ENCODE measurements at places on chromosomes 1 and 21. TPM values are rescaled to one million over a fixed set of nuclear protein-coding genes. Genes with fewer than 3 reads are reported as not detected.
A peak's percentile ranks its signal among the peaks of the same experiment; 100 is the strongest.

GRCh38 chr1:150210706-150211105 is 25.2 kb downstream of the ANP32E start:
- no peak for DNase-seq
- no peaks in the 10 kb centered on the region for H3K36me3 ChIP-seq
- no peaks in the 10 kb centered on the region for H3K27me3 ChIP-seq

GRCh38 chr1:222644636-222644980 is 26.7 kb downstream of the MIA3 start:
- peak overlapping the region; percentile 98 for H3K4me3 ChIP-seq
- H3K27ac ChIP-seq: peak overlapping the region; percentile 100
- peaks cover 44% of the 10 kb centered on the region for H3K4me1 ChIP-seq
- no peaks in the 10 kb centered on the region for H3K27me3 ChIP-seq
- DNase-seq: no peak

DNA sequence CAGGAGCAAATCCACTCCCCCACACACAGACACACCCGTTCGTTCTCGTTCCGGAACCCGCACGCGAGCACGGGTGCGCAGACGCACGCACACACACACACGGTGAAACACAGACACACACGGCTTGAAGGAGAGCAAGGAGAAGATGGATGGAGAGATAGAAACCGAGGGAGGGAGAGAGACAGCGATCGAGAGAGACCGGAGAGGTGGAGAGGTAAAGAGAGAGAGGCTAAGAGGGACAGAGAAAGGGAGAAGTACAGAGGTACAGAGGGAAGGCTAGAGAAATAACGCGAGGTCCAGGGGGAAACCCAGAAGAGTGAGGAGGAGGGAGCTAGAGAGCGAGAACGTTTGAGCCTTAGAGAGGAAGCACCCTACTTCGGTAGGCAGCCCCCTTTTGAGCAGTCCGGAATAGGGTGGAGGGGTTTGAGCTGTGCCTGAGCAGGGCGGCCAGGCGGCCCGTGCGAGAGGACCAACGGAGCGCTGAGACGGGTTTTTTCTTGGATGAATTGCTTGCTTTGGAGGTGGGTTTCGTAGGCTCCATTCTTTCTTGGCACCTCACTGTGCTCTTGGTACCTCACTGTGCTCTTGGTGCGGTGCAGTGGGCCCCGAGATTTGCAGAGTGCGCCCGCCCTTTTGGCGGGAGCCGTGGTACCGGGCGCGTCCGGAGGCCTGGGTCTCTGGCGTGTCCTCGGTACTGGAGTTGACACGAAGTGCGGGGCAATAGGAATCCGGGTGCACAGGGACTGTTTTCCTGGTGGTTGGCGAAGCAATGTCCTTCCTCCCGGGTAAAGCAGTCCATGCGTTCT is 88.4 kb upstream of the RHOU start:
- H3K27ac ChIP-seq: peak overlapping the region; percentile 84
- peak overlapping the region; percentile 99 for H3K4me3 ChIP-seq
- DNase-seq: peak; percentile 7

DNA sequence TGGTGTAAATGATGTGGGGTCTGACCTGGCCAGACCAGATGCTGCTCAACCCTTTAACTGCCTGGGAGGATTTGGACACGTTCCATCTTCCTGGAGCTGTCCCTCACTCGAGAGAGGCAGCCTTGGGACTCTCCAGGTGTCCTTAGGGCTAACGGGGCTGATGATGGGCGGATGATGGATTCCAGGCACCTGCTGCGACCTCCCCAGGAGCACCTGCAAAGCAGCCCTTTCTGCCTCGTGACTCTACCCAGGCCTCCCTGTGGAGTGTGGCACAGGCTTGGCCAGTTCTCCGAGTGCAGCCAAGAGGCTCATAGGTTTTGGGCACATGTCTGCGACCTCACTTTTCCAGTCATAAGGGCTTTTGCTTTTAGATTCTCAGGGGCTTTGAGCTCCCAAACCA is 12.3 kb upstream of the TRIM17 start:
- DNase-seq: no peak
- H3K36me3 ChIP-seq: no peaks in the 10 kb centered on the region
- H3K27me3 ChIP-seq: peaks cover 32% of the 10 kb centered on the region

GRCh38 chr1:3588395-3588794 is 22.9 kb downstream of the MEGF6 start:
- H3K4me3 ChIP-seq: no peak overlapping the region
- H3K27ac ChIP-seq: no peak overlapping the region
- H3K27me3 ChIP-seq: no peaks in the 10 kb centered on the region
- DNase-seq: no peak

DNA sequence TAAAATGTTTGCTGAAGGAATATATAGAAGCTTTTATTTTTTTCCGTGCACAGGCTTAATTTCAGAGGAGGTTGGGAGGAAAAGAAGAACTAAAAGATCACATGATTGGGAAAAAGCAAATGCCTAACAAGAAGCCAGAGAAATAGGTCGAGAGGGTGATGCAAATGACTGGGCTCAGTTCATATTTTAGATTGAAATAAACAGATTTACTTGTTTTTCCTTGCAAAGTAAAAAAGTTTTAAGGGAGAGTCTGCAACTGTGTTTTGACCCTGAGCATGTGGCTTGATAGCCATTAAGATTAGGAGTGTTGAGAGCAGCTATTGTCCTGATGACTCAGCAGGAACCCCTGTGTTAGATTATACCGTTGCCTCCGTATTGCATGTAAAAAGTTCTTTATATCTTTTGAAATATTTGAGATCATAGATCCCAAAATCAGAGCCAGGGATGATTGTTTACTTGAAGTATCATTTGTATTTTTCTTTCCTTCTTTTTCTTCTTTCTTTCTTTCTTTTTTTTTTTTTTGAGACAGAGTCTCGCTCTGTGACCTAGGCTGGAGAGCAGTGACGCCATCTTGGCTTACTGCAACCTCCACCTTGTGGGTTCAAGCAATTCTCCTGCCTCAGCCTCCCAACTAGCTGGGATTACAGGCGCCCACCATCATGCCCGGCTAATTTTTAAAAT is 20.2 kb downstream of the CLIC4 start:
- no peak overlapping the region for H3K4me3 ChIP-seq
- no peak for DNase-seq
- no peaks in the 10 kb centered on the region for H3K27me3 ChIP-seq
- no peaks in the 10 kb centered on the region for H3K4me1 ChIP-seq

DNA sequence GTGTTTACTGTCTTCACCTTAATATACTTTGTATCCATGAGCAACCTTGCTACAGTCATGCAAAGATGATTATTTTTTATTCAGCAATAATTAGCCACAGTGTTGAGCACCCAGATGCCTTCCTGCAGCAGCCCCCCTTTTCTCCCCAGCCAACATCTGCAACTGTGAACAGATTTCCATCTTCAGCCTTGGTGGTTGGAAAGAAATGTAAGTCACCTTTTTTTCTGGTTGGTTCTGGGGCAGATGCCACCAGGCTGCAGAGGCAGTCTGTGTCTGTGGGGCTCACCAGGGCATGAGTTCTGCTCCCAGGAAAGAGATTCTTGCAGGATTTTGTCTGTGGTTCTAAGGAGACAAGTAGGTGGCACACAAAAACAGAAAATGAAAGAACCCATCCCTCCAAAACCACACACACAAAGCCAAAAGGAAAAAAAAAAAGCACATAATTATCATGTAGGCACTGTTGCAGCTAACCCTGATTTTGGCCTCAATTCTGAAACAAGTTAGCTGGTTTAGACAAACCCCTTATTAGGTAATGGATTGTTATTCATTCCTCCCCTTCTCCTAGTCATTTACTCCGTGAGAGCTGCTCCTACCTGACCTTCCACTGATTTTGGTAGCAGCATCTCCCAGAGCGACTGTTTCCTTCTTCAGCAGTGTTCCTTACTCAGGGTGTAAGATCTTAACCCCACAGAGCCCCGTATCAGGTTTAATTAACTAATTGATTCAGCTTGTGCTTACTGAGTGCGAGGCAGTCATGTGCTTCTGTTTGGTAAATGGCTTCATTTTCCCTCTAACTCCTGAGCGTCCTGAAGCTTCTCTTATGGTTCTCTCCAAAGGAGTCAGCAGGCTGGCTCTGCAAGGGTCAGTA is 36.5 kb downstream of the GALNT2 start:
- no peak overlapping the region for H3K4me3 ChIP-seq
- H3K27me3 ChIP-seq: no peaks in the 10 kb centered on the region
- peaks cover 70% of the 10 kb centered on the region for H3K4me1 ChIP-seq

GRCh38 chr1:221725735-221726672 is 15.9 kb downstream of the DUSP10 start:
- DNase-seq: no peak
- H3K4me1 ChIP-seq: peaks cover 40% of the 10 kb centered on the region
- H3K27ac ChIP-seq: peak overlapping the region; percentile 53
- H3K4me3 ChIP-seq: peak overlapping the region; percentile 73

DNA sequence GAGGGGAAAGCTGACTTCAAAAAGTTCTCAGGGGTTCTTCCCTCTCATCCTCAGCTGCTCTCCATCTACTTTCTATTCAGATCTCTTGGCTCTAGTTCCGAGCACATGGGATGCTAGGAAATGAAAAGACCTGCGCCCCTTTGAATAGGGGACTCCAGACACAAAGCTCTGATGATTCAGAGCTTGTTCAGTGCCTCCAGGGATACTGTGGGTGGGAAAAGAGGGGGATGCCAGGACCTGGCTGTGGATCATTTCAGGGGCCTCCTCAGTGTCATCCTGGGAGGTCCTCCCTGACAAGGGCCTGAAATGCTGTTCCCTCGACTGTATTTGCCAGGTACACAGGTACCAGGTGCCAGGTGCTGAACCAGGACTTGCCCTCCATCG is 943 bp upstream of the KIAA0040 start:
- peak overlapping the region; percentile 91 for H3K27ac ChIP-seq
- H3K4me3 ChIP-seq: peak overlapping the region; percentile 95
- H3K36me3 ChIP-seq: no peaks in the 10 kb centered on the region
- no peaks in the 10 kb centered on the region for H3K27me3 ChIP-seq
- H3K4me1 ChIP-seq: peaks cover 40% of the 10 kb centered on the region

DNA sequence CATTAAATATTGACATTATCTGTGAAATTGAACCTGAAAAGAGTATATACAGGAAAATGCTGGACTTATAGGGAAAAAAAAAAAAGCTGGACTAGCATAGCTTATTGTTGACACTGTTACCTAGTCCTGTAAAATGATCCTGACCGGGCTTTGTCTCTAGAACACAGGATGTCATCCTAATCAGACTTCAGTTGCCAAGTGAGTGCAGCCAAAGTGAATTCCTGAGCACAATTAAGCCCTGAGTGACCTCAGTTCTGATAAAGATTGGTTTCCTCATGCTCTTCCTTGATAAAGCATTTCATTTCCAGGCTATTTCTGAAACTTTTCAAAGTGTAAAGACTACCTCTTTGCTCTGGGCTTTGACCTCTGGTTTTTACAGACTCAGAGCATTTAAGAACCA is 19.8 kb downstream of the SELP start:
- H3K27me3 ChIP-seq: no peaks in the 10 kb centered on the region
- H3K36me3 ChIP-seq: peaks cover 8% of the 10 kb centered on the region
- no peak for DNase-seq
- H3K4me3 ChIP-seq: no peak overlapping the region
- no peak overlapping the region for H3K27ac ChIP-seq

DNA sequence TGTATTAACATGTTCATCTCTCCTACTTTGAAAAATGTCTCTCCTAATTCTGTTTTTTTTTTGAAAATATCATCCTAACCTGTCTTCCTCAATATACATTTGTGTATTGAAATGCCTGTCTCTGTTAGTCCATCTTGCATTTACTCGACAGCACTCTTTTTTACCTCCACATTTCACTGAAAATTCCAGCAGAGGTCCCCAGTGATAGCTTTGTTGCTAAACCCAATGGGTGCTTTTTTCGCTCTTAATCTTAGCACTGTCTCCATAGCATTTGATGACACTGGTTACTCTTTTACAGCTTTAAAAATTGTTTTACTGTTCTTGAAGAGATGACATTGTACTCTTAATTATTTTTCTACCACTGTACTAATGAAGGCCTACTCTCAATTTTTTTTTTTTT is 10.8 kb downstream of the OSBPL9 start:
- no peak overlapping the region for H3K4me3 ChIP-seq
- no peaks in the 10 kb centered on the region for H3K27me3 ChIP-seq

DNA sequence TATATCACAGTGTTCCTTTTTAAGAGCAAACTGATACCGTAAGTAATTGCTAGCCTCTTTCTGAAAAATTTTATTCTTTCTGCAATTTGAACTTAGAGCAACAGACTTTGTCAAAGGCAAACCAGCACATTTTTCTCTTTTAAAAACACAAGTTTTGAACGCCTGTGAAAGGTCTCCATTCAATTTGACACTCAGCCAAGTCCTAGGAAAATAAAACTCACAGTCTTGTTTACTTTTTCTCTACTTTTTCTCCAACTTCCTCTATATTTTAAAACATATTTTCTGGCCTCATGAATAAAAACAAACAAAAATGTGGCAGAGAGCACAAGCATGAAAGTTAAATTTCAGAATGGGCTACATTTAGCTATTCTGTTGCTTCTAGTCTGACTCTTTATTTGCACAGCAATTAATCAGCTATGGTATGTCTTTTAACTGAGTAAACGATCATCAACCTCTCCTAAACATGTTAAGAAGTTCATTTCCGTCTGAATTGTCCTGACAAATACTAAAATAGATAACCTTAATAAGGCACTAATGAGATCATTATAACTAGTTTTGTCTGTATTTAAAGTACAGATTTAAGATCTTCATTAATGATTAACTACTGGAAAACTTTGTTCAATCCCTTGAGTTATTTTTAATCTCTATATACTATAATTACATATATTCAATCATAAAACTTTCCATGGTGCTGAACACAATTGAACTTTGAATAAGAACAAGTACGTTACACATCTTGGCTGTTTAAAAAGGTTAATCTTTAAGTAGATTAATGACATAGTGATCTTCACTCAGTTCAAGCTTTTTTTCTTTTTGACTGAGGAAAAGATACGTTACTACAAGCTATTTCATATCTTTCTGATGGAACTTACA is 550.6 kb downstream of the PTBP2 start:
- H3K27me3 ChIP-seq: no peaks in the 10 kb centered on the region
- H3K36me3 ChIP-seq: peaks cover 53% of the 10 kb centered on the region
- H3K4me3 ChIP-seq: no peak overlapping the region
- no peak overlapping the region for H3K27ac ChIP-seq

- no peak for DNase-seq
- no peaks in the 10 kb centered on the region for H3K27me3 ChIP-seq
- H3K36me3 ChIP-seq: no peaks in the 10 kb centered on the region
- peaks cover 38% of the 10 kb centered on the region for H3K4me1 ChIP-seq
Observed at GRCh38 chr1:12202190-12202497, 27.7 kb upstream of the VPS13D start.

DNA sequence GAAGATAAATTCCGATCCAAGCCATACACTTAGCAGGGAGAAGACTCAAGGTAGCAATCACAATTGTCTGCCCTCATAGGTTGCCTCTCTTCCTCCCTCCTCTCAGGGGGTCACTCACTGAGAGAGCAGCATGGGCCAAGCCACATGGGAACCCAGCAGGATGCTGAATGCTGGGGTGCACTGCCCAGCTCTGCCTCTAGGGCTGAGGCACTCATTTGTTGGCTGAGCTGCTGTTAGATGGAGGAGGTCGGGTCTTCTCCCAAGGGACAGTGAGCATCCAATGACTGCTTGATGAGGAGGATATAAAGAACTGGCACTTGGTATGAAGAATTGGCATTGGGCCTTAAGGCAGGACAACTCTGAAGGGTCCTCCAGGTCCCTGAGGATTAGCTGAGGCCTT is 418.8 kb downstream of the SIPA1L2 start:
- no peaks in the 10 kb centered on the region for H3K4me1 ChIP-seq
- H3K4me3 ChIP-seq: no peak overlapping the region
- H3K27me3 ChIP-seq: peaks cover 1% of the 10 kb centered on the region

CFAP107 gene
- total RNA-seq: not detected

KCND3 gene
- not detected for total RNA-seq

FCRL6 gene
- total RNA-seq: 2.1 TPM

LCE2B gene
- total RNA-seq: not detected

ANGPTL3 gene
- not detected for total RNA-seq

NBPF20 gene
- total RNA-seq: 3.3 TPM

HTR1D gene
- total RNA-seq: not detected

PRKAA2 gene
- total RNA-seq: not detected

CLIC6 gene
- total RNA-seq: 0.44 TPM

RNF207 gene
- total RNA-seq: 0.36 TPM

All from naive thymus-derived CD8-positive, alpha-beta T cell (primary cell).